Epithelial cell of prostate (primary cell): ENCODE measurements at places on chromosomes 1 and 21.

- no peak for DNase-seq
Observed at GRCh38 chr21:14550135-14550534, 4.0 kb upstream of the SAMSN1 start.

DNA sequence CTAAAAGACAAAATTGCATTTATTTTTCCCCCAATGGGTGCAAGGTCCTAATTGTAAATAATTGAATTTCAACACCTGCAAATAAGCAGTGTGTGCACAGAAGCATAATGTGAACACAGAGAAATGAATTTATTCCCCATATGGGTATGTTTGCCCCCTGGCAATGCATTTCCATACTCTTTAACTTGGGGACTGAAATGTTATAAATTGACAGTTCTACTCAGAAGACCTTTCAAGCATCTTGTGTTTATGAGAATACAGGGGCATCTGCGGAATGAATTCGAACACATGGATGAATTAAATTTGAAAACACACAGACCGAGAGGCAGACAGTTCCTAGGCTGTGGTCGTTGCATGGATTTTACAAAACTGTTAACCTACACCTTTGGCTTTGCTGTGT lies 3.5 kb downstream of the PBX1 start:
- DNase-seq = no peak

DNA sequence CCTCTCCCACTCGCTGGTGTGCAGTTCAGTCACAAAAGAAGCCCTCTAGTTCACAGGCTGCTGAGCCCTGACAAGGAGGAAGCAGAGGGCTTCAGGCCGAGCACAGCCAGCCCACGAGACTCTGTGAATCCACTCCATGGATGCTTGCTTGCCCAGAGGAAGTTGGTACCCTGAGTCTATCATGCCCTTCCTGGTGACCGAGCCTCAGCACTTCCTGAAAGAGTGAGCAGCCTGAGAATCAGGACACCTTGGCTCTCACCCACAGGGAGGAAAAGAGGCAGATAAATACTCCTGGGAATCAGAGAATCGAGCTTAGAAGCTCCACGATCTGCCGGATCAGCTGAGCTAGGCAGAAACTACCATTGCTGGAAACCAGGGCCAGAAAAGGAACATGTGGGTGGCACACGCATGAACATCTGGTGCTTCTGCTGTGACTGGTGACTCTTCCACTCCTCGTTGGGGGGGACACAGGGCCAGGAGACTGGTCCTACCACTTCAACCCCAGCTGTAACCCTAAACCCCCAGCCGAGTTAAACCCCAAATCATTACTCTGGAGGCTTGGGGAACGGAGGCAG lies 376.3 kb upstream of the CAMK1G start:
- no peak for DNase-seq

DNA sequence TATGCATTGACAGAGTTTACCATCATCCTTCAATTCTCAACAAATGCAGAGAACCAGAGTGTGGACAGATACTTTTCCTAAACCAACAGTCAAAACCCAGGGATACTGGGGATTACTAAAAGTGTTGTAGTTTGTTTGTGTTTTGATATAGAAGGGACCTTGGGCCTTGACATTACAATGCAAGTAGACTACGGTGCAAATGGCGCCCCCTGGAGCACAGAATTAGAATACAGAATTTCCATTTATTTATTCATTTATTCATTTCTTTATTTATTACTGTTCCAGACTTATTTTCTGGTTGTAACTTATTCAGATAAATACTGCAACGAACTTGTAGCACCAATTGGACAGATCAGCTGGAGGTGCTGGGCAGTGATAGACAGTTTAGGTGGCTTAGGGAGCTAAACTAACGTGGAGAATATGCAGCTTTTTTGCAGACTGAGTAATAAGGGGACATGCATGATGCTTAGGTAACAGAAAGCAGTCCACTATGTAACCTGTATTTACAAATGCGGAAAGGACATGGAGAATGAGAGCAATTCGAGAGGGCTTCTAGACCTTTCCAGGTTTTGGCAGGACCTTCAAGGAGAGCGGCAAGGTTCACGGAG lies 42.6 kb downstream of the KIRREL1 start:
- no peak for DNase-seq

DNA sequence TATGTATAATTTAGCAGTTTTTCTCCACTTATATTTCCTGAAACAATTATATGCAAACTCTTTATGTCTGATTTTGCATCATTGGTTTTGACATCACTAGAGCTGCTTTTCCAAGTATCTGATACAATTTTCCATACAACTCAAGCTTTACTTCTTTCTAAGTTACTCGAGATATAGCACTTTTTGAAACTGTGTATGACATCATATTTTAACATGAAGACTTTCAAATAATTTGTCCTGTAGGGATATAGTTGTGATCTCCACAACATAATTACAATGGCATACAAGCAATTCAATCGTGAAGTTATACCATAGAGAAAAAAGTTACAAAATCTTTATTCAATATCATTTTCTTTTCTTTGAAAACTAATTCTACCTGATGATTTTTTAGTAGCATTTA lies 173.0 kb downstream of the LEPR start:
- DNase-seq = no peak

GRCh38 chr1:107785496-107786202 lies 179.3 kb downstream of the VAV3 start:
- no peak for DNase-seq

GRCh38 chr21:43819511-43820405 lies 30.4 kb downstream of the RRP1 start:
- DNase-seq = no peak

GRCh38 chr1:36737767-36738166 lies 255.1 kb upstream of the CSF3R start:
- DNase-seq = no peak

GRCh38 chr21:27761623-27762022 lies 794.7 kb upstream of the ADAMTS5 start:
- no peak for DNase-seq

DNA sequence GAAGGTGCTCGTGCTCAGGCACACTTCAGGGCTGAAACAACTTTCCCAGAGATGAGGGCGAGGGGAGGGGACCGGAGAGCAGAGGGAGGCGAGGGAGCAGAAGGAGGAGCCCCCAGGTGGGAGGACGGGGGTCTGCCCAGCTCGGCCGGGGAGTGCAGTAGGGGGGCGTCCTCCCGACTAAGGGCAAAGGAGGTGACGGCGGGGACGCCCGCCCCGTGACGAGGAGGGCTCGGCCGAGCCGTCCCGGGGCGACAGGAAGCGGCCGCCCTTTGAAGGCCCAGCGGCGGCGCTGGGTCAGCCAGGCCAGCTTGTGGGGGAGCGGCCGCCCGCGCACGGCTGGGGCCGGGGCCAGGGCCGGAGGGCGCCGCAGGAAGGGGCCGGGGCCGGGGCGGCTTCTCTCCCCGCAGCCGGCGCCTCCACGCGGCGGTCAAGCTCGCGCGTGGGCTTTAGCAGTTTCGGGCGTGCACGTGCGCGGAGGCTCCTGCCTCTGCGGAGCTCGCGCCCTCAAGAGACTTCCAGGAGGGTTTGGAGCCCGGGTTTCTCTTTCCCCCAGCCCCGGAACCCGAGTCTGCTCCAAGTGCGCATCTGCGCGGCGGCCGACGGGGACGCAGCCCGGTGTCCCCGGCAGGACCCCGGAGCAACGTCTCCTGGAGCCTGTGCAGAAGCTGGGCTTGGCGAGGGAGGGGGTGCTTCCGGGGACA lies 100.8 kb upstream of the SLC45A1 start:
- DNase-seq = no peak

- DNase-seq = no peak
Observed at GRCh38 chr1:29282924-29283803, 46.8 kb downstream of the PTPRU start.

DNA sequence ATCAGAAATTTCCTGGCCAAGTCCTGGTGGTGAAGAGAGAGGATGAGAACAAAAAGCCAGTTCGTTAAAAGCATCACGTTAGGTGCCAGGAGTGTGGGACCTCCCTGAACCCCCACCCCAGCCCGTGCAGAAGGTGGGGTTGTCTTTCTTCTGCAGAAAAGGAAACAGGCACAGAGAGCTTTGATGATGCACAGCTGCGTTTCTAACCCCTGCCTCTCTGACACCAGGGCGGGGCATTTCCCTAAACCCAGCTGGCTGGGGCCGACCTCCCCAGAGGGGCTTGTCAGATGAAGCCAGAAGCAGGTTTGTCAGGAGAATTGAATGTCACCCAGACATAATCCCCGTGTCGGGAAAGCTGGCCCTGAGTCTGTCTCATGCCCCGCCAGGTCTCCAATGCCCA lies 189.3 kb upstream of the EDN2 start:
- no peak for DNase-seq

- no peak for DNase-seq
Observed at GRCh38 chr1:178065250-178065649, 28.7 kb upstream of the RASAL2 start.

- DNase-seq = no peak
Observed at GRCh38 chr1:67429011-67429527, 1.1 kb downstream of the SERBP1 start.

- no peak for DNase-seq
Observed at GRCh38 chr21:33036430-33037162, 10.9 kb downstream of the OLIG2 start.

- no peak for DNase-seq
Observed at GRCh38 chr1:67754526-67754920, 69.5 kb downstream of the GADD45A start.
